ENCODE measurements at places on chromosomes 7 and 10.

- no peak for DNase-seq
Measured at GRCh38 chr10:131216681-131217230, 94.8 kb downstream of the TCERG1L start.

- no peak for DNase-seq
Measured at GRCh38 chr7:75667938-75668337, 70.8 kb downstream of the HIP1 start.

- DNase-seq, result no peak
Measured at GRCh38 chr7:123472750-123473445, 61.5 kb downstream of the IQUB start.

DNA sequence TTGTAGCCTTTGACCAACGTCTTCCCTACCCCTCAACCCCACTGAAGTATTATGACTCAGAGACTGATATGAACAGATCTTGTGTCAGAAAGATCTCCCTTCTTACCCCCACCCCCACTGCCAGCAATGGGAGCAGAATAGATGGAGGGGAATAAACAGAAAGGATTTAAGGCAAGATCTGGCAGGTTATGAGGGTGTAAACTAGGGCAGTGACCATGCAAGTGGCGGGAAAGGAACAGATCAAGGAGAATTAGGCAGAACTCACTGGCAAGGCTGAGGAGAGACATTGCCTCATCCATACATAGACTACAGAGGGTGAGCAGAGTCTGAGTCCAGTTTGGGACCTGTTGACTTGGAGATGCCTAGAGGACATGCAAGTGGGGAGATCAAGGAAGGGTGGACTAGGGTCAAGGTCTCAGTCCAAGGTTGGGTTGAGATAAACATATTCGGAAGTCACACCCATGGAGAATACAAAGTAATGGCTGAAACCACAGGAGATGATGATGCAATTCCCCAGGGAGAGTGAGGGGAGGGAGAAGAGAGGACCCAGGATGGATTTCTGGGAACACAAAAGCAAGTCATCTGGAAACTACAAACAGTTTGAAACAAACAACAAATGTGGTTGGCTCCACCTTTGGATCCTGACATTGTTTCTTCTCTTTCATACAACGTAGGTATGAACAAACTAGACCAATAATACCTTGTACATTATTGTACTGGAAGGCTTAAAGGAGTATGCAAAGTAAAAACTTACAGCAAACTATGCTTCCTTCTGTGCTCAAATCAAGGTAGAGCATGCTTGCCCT, 44.9 kb upstream of the IL6 start:
- no peak for DNase-seq

- DNase-seq, result no peak
Measured at GRCh38 chr10:7388602-7389001, 22.2 kb downstream of the SFMBT2 start.

DNA sequence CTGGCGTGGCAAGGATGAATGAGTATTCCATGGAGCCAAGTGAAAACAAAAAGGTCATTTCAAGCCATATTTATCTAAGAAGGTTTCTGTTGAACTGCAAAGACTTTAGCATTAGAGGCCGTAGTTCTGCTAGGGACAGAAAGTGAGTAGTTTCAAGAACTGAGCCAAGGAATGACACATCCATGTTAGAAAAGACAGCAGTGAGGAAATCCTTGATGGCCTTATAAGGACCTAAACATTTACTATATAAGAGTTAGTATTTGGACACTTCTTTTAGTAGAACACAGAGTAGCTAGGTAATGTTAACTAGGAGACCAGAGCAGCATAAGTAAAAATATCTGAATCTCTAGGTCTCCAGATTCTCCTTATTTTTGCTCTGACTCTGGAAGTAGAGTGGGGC, 329.8 kb upstream of the SEMA3D start:
- DNase-seq, result no peak

DNA sequence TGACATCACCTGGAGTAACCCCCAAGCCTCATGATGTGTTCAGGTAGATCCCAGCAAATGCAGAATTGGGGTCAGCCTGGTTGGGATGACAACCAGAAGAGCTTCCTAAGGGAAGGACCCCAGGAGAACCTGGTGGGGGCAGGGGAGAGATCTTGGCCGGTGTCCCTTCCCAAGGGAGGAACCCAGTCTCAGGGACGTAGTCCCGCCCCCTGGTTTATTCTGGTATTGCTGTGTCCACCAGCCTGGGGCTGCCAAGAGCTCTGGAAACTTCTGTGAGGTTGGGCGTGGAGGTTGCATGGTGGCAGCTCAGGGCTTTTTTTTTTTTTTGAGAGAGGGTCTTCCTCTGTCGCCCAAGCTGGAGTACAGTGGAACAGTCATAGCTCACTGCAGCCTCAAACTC, 19.4 kb downstream of the GTF2IRD1 start:
- no peak for DNase-seq

GRCh38 chr10:117899181-117899683, 147.5 kb downstream of the RAB11FIP2 start:
- DNase-seq, result no peak

DNA sequence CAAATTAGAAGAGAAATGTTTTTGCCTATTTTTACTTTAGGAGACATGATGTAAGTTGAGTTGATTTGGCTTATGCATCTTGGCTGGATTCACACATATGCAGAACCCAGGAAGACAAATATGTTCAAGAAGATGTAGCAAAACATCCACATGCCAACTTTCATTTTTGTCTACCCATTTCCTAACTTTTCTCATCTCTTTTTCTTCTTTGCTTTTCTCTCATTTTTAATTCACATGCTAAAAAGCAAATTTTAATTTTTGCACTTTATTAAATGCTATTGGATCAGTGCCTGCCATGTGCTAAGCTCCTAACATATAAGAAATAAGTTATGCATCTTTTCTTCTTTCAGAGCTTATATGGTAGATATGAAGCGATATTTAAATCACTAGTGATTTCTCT, 143.7 kb upstream of the GRM3 start:
- DNase-seq, result no peak

DNA sequence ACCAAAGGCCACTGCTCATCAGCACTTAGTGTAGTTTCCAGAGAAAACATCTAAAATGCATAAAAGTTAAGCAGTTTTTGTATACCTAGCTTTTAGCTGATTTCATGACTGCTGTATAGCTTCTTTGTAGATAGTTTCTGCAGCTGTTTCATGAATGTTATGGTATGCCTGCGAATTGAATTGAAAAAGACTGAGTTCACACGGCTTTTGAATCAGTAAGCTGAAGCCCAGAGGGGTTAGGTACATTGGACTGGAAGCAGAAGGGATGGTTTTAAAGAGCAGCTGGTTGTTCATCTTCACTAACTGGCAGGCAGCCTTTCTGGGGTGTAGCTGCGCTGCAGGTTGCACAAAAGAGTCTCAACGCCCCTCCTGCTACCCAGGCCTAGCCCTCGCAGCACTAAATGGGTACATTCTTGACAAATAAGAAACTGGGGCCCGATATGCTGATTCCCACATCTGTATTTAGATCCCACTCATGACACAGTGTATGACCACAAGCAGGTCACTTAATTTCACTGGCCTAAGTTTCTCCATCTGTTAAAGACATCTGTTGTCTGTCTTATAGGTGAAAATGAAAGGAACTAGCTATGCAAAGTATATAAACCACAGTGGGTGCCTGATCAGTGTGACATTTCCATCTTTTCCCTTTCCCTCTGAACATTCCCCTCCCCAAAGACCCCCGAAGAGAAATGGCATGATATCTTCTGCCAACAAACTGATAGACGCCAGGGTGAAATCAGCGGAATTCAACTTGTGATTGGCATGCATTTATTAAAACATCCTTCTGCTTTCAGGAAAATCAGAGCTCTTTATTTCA, 85.9 kb upstream of the AGBL3 start:
- no peak for DNase-seq

DNA sequence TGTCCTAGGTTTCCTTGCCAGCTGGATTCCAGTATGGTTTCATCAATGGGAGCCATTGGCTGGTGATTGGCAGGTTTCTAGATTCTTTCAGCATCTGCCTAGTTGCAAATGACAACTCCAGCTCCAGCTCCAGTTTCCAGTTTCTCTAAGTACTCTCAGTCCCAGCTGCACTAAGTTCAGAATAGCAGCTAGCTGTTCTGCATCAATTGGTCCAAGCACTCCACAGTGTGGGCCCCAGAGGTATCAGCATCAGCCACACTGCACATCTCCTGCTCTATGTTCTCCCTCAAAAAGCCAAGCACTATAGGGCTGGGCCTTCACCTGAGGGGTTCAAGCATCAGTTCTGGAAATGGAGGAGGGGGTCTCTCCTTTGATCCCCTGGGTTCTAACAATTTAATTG, 143.4 kb downstream of the VPS50 start:
- DNase-seq, result no peak
